ENCODE measurements at places on chromosomes 12 and 14. TPM values are rescaled to one million over a fixed set of nuclear protein-coding genes. Genes with fewer than 3 reads are reported as not detected.

TPH2 gene
- total RNA-seq: not detected

BMP4 gene
- total RNA-seq: 1.8 TPM

SPX gene
- 0.07 TPM for total RNA-seq

SLC10A1 gene
- not detected for total RNA-seq

INHBE gene
- 1.4 TPM for total RNA-seq

Data from HT1080 (cell line).